Adipocyte (in vitro differentiated cells): ENCODE measurements at places on chromosomes 1 and 21.

DNA sequence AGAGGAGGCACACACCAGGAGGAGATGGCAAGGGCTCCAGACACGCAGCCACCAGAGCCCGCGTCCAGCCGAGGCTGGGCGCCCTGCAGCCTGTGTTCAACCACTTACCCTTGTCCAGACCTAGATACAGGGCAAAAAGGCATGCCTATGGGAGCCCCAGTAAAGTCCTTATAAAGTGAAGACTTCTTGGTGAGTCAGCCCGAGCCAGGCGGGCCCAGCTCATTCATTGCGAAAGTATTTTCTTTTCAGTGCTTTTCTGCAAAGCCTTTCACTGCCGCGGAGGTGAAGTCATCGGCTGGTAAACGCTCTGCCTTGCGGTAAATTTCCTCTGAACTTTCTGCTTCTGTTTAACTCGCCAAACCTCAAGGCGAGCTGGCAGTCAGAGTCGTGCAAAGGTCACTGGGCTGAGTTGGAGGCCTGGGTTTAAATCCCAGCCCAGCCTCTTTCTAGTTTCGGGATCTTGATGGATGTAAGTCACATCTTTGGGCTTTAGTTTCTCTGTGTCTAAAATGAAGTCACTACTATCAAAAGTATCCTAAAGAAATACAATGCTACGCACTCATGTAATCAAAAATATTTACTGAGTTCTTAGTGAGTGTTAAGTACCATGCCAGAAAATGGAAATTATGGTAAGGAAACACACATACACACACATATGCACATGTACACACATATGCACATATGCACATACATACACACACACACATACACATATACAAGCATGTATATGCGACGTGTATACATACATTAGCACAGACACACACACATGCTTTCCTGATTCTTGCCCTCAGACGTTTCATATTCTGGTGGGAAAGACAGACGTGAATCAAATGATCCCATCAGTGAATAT lies 54.7 kb upstream of the IFFO2 start:
- peak; percentile 98 for DNase-seq

DNA sequence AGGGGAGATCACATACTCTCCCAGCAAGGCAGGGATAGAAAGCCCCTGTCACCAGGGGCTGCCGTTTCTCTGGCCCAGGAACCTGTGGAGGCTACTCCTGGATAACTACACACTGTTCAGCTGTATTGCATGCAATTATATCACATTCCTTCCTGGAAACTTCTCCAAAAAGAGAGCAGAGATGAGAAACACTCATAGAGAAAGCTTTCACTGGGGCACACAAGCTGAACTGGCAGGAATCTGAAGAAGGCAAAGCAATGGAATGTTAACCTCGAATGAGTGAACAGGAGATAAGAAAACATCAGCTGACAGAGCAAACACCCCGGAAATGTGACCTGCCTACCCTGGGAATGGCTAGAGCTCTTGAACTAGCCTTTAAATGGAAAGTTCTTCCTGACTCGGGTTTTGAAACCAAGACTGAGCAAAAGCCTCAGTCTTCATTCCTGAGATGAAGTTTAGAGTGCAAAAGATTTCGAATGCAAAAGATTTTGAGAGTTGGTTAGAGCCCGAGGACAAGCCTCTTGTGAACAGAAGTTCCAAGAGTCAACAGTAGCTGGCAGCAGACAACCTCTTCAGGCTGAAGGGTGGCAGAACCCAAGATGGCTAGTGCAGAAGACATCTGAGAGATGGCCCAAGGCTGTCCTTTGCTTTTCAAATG lies 32.3 kb downstream of the CCN1 start:
- peak; percentile 82 for DNase-seq

GRCh38 chr21:21109736-21110135 lies 111.5 kb downstream of the NCAM2 start:
- DNase-seq = no peak

DNA sequence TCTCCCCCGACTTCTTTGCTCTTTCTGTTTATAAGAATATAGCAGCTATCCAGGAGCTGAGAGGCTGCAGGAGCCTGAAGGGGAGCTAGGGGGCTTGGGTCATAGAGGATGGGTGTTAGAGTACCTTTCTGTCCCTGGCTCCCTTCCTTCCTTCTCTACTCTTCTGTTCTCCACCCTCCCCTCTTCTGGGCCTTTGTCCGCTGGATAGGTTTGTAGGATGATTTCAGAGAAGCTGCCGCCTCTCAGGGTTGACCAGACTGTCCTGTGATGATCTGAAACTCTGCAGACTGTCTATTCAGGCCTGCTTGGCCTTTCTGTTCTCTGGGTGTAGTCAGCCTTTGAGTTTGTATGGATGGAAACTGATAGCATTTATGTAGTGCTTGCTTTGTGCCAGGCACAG lies 26.3 kb downstream of the PPFIA4 start:
- DNase-seq = no peak

- DNase-seq = no peak
Measured at GRCh38 chr1:228184152-228184551, 18.5 kb downstream of the IBA57 start.

DNA sequence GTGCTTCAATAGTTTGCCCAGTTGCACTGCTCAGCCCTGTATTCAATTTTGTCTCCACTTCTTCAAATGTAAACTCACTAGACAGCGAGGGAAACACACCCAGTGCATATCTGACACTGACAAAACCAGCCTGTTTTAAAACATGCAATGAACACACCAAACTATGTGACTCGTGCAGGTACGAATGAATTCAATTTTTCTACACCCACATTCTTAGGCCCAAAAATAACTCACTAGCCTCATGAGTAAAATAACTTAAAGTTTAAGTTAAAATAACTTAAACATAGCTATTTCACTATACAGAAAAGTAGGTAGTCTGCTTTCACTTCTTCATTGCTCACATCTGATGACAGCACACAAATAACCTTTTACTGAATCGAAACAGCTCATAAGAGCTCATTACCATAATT lies 21.1 kb downstream of the TTC13 start:
- no peak for DNase-seq

GRCh38 chr1:170872663-170873062 lies 62.7 kb upstream of the MROH9 start:
- no peak for DNase-seq

DNA sequence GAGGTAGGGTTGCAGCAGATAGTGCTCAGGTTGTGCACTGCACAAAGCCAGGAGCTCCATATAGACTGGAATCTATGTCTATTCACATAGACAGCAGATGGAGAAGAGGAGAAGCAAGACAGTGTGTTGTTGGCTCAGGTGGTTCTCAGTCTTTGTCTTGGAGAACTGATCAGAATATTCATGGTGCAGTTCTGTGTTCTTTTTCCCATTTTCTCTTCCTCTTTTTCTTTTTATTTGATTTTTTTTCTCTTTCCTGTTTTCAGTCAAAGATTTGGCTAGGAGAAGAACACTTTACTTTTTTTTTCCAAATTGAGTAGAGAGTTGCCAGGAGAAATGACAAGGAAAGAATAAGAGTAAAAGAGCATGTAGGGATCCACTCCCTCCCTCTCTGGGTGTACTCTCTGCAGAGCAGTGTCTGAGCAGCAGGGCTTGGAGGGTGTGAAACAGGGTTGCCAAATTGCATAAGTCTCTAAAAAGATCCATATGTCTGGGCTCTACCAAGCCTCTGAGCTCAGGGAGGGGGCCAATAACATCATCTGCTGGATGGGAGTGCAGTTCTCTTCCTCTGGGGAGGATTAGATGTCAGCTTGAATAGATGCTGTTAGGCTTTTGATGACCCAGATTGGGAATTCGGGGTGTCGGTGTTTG lies 8.7 kb upstream of the CD34 start:
- DNase-seq = peak; percentile 92
